ENCODE measurements at places on chromosomes 4 and X.

- DNase-seq, result no peak
Measured at GRCh38 chr4:46211406-46211805, 87.6 kb upstream of the GABRG1 start.

- DNase-seq, result peak; percentile 63
Measured at GRCh38 chrX:40154250-40154852, 56.6 kb upstream of the BCOR start.

GRCh38 chr4:101103381-101104142 lies 243.8 kb downstream of the PPP3CA start:
- DNase-seq, result no peak

- DNase-seq, result no peak
Measured at GRCh38 chr4:6901669-6902317, 7.8 kb upstream of the TBC1D14 start.

DNA sequence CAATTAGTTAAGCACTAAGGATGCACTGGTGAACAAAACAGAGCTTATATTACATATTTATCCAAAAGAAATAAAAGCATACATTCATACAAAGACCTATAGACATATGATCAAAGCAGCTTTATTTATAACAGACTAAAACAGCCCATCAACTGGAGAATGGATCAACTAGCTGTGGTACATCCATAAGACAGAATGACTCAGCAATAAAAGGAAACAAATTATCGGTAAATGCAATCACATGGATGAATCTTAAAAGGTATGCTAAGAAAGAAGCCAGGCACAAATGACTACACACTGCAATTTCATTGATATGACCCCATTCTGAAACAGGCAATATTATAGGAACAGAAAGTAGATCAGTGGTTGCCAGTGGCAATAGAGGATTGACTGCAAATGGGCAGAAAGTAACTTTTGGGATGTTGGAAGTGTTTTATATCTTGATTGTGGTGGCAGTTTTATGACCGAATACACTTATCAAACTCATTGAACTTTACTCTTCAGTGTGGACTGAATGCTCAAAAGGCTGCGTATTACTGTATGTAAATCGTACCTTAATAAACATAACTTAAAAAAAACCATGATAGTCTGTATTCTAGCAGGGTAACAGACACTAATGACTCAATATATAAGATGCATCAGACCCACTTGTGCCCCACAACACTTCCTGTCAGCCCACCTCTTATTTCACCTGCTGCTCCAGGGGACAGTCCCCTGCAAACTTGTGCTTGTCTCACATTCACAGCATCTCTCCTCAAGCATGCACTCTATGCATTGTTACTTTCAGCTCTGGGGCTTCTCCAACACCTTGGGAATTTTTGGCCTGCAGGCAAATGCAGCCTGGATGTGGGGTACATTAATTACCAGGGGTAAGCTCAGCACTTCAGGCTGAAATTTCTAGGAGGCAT lies 59.1 kb downstream of the MID1IP1 start:
- no peak for DNase-seq

GRCh38 chr4:121255986-121256750 lies 92.0 kb upstream of the TNIP3 start:
- peak; percentile 67 for DNase-seq

GRCh38 chrX:153621949-153622598 lies 23.1 kb upstream of the CCNQ start:
- DNase-seq, result no peak

DNA sequence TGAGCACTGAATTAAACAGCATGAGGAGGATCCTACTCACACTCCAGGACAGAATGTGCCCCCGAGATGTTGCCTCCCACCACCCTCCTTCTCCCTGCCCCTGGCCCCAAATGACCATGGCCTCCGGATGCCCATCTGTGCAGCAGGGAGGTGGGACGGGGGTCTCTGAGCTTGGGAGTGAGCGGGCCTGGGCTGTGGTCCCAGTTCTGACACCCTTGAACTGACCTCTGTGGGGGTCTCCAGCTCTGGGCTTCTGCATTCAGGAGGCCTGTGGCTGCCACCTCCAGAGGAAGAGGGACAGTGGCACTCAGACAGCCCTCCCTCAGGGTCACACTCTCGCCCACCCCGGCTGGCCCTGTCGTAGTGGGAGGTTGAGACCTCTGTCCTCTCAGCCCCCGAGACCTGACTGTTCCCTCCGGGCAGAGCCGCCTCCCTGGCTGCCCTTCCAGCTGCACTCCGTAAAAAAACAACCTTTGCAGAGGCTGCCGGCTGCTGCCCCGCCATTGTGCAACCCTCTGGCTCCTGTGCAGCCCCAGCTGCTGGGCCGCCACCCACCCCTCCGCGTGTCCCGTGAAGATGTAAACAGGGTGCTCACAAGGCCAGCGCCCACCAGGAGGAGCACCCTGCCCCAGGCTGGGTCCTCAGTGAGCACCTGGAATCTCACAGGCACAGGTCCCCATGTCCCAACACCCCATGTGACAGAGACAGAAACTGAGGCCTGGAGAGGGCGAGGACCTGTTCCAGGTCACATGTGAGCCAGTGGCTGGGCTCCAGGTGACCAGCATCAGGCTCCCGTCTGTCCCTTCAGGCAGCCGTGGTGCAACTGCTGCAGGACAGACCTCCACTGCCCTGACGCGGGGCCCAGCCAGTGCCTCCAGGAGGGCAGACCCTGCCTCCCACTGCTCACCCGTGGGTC lies 39.6 kb downstream of the HTRA3 start:
- DNase-seq, result no peak

DNA sequence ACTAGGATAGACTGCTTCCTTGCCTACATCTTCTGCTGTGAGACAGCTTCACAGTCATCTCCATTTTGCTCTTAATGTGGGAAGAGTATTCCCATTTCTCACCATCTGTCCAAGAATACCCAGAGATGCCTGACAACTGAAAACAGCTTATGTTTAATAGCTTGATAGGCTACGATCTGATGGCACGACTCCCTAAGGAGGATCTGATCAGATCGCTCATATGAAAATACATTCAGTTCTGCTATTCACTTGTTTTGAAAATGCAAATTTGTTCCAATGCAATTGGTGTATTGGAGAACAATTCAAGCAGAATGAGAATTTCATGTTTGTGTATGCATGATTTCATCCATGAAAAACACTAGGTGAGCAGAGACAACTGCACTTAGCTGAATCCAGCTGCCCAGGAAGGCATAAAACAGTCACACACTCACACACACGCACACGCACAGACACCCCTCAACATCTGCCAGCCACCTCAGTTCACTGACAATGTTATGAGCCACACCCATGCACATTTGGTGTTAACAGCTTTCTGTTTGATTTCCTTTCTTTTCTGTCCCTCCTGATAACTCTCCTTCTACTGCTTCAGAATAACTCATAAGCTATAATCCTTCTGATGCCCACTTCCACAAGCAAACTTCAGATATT lies 29.6 kb downstream of the TRIML1 start:
- DNase-seq, result no peak

- no peak for DNase-seq
Measured at GRCh38 chrX:72146527-72146926, 14.8 kb upstream of the RTL5 start.

DNA sequence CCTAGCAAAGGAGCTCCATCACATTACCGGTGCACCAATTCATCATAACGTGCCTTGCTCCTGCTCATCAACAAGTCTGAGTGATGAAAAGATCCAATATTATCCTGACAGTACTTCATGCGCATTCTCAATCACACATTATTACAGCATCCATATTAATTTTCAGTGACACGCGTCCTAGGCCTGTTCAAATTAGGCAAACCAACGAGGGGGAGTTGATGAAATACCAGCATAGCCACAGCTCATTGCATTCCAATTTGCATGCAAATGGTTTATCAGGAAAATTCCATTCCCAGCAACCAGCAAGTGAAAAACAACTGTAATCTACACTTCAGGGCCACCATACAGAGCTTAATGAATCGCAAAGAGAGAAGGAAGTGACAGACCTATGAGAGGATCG lies 236.9 kb downstream of the DCLK2 start:
- no peak for DNase-seq

GRCh38 chr4:111842336-111842735 lies 302.9 kb upstream of the FAM241A start:
- no peak for DNase-seq

GRCh38 chrX:86910602-86911311 lies 606.8 kb upstream of the KLHL4 start:
- DNase-seq, result no peak
